ENCODE measurements at places on chromosomes 5 and 9.

DNA sequence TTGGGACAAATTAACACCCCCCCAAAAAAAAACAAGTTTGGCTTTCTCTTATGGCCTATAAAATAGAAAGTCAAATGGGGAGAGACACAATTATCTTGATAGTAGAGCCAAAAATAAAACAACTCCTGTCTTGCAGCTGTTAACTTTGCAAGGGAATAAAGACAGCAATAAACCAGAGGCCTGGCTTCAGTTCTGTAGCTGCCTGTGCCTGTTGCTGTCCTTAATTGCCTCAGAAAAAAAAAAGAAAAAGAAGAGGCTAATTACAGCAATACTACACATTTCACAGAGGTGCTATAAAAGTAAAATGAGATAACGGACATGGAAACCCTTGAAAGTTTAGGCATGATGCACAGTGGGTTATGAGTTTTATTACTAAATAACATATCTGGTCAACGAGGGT, 170.7 kb upstream of the IRX1 start:
- DNase-seq = no peak

- no peak for DNase-seq
Measured at GRCh38 chr5:56164376-56164775, 68.8 kb downstream of the ANKRD55 start.

- peak; percentile 56 for DNase-seq
Measured at GRCh38 chr9:109769250-109769649, 10.7 kb upstream of the PALM2AKAP2 start.

DNA sequence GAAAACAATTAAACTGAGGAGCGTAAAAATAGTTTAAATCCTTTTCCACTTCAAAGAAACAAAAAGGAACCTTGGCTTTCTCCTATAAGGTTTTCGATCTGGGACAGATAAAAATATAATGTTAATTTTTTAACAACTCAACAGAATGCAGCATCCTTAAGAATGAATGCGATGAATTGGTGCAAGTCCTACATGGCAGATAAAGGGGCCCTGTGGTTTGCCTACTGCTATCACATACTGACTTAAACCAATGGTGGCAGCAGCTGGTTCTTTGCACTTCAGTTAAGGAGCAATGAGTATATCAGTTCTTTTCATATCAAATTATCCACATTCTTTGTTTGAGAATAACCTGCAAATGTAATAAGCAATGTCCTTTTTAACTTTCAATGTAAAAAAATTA, 12.4 kb upstream of the TYRP1 start:
- DNase-seq = no peak

- DNase-seq = no peak
Measured at GRCh38 chr5:113282472-113282871, 152.3 kb downstream of the TSSK1B start.

- DNase-seq = no peak
Measured at GRCh38 chr9:78909566-78909965, 612.6 kb downstream of the PSAT1 start.

GRCh38 chr5:137888466-137888862, 793 bp upstream of the PKD2L2 start:
- DNase-seq = peak; percentile 16

- no peak for DNase-seq
Measured at GRCh38 chr5:30572279-30572678, 621.2 kb upstream of the CDH6 start.

DNA sequence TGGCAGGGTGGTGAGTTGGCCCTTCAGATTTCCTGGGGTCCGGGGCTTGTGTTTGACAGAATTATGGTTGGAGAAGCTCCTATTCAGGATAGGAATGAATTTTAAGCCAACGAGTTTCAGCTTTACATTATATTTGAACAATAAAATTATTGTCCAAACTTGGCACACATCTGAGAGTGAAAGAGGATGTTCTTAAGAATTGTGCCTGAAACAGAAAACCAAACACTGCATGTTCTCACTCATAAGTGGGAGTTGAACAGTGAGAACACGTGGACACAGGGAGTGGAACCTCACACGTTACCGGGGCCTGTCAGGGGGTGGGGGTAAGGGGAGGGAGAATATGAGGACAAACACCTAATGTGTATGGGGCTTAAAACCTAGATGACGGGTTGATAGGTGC, 111.8 kb upstream of the ACTBL2 start:
- DNase-seq = no peak

DNA sequence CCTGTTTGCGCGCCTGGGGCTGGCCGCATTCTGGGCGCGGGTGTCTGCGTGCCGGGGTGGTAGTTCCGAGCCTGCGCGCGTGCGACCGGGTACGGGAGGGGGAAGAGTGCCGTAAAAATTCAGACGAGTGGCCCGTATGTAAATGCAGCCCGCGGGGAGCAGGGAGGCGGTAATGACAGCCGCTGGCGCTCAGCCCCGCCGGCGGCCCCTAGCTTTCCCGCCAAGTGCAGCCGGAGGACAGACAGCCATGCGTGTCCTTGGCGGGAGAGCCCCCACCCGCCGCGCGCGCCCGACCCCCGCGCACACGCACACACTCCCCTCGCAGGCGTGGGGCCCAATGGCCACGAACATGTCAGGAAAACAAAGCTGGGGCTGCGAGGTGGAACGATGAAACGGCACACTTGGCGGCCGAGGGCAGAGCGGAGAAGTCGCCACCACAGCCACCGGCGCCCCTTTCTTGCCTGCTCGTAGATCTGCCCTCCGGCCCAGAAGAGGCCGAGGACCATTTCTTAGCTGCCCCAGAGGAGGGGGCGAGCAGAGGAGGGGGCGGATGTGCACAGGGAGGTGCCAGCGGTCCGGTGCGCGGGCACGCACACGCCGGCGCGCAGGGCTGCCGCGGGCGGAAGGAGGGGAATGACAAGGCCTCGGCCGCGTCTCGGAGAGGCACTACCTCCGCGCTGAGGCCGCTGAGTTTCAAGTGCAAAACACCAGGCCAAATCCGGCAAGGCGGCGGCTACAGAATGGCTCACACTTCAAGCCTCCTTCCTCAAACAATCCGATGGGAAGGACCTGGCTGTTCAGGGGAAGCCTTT, 208.4 kb downstream of the MEF2C start:
- peak; percentile 55 for DNase-seq

GRCh38 chr9:37413311-37413710, 9.2 kb upstream of the GRHPR start:
- peak; percentile 32 for DNase-seq

DNA sequence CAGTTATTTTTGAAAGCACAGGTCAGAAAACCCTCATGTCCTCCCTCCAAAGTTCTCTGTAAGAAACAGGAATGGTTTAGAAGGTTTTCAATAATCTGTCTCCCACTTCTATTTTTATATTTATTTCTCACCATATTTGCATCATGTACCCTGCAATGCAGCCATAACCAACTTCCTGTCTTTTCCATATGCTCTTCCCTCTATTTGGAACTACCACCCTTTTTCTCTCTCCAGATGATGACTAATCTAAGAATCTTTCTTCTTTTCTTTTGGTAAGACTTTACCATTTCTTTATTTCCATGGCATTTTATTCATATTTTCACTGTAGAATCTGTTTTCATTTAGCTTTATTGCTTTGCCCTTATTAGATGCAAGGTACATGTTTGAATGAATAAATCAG, 33.9 kb downstream of the MAN2A1 start:
- no peak for DNase-seq

GRCh38 chr9:3415906-3416305, 109.9 kb downstream of the RFX3 start:
- DNase-seq = no peak

DNA sequence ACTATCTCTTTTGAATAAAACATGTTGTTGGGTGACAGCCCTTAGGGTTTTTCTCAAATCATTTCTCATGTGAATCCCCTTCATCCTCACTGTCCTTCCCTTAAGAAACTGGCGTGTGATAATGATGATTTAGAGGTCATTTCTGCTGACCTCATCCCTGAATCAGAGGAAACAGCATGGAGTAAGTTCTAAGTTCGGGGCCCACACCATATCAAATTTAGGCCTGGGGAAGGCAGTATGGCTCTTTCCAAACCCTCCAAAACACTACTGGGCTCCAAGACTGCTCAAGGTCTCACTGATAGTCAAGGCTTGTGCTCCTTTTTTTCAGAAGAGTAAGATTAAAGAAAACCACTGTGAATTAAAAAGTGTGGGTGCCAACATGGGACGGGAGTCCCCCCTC, 872 bp upstream of the SMIM3 start:
- DNase-seq = peak; percentile 31

GRCh38 chr5:55568654-55569512, 34.1 kb upstream of the PLPP1 start:
- peak; percentile 64 for DNase-seq

- peak; percentile 60 for DNase-seq
Measured at GRCh38 chr9:100505564-100506159, 32.7 kb downstream of the TMEFF1 start.

DNA sequence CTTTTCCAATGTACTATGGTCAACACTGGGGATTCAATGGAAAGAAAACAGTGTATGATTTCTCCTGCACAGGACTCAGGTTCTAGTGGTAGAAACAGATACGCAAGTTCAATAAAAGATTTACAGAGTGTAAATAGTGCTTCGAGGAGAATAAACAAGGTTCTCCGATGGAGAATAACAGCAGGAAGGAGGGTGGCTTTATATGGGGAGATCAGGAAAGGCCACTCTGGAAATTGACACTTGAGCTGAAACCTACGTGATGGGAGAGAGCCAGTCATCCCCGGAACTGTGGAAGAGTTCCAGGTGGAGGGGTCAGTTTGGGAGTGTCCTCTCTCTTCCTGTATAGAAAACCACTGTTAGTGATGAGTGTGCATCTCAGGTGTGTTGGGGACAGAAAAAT, 65.9 kb downstream of the GARNL3 start:
- DNase-seq = no peak

DNA sequence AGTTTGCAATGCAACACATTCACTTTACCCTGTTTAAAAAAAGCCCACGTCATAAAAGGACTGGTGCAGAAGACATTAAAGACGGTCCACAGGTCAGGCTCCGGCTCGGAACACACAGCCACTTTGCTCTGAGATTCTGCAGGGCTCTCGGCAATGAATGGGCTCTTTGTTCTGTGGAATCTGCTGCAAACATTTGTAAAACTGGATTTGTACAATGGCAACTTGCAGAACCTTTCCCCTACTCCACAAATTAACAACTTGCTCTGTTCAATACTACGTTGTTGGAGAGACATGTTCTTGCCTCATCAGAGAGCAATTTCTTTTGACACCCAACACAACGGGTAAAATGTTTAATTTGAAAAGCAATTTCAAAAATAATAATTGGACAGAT, 13.0 kb upstream of the NR5A1 start:
- no peak for DNase-seq

DNA sequence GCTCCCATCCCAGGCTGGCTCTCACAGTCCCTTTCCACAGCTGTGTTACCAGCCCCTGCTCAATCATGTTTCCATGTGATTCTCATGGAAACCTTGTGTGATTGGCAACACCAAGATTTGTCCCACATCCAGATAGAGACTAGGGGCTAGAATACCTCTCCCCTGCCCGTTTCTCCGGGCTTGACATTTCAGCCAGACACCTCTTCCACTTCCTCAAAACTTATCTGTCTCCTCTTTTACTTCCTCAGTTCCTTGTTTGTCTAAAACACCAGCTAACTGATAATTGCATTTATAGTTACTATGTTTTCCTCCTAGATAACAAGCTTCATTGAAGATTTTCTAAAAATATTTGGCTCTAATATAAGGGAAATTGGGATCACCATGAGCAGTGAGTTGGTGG, 16.6 kb upstream of the KCNMB1 start:
- DNase-seq = no peak

- no peak for DNase-seq
Measured at GRCh38 chr5:177023303-177023664, 788 bp downstream of the ZNF346 start.

GRCh38 chr9:75960551-75960950, 70.1 kb downstream of the PCSK5 start:
- no peak for DNase-seq

DNA sequence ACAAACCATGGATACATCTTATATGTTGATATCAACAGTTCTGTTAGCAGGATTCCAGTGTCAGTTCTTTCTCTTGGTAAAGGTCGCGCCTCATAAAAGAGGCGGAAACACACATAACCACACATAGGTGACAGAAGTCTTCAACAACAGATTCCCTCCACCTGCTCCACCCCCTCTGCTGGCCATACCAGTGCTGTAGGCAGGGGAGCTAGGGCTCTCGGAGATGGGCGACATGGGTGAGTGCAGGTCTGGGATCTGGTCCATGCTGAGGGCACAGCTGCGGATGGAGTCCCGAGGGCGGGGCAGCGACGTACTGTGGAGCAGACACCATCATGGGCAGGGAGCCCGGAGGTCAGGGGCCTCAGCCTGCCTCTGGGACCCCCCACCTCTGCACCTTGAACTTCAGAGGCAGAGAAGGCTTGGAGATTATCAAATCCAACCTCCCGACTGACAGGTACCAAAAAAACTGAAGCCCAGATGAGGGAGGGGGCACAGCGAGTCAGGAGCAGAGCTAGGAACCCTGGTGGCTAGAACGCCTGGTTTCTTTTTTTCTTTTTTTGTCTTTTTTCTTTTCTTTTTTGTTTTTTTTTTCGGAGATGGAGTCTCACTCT, 12.0 kb upstream of the TOR2A start:
- no peak for DNase-seq

DNA sequence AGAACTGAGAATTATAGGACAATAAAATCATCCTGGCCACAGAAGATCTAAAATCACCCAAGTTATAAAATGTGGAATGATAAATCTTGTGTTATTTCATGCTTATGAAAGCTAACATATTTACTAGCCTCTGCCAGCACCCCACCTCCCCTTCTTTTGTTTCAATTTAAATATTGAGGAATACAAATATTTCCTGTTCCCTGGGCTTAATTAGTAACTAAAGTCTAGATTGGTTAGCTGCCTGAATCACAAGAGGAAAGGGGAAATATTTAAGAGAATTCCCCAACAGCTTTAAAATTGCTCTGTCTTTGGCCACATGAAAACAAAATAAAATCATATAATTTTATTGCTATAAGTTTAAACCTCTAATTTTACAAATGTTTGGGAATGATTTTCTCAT, 287.0 kb downstream of the PRELID2 start:
- no peak for DNase-seq

DNA sequence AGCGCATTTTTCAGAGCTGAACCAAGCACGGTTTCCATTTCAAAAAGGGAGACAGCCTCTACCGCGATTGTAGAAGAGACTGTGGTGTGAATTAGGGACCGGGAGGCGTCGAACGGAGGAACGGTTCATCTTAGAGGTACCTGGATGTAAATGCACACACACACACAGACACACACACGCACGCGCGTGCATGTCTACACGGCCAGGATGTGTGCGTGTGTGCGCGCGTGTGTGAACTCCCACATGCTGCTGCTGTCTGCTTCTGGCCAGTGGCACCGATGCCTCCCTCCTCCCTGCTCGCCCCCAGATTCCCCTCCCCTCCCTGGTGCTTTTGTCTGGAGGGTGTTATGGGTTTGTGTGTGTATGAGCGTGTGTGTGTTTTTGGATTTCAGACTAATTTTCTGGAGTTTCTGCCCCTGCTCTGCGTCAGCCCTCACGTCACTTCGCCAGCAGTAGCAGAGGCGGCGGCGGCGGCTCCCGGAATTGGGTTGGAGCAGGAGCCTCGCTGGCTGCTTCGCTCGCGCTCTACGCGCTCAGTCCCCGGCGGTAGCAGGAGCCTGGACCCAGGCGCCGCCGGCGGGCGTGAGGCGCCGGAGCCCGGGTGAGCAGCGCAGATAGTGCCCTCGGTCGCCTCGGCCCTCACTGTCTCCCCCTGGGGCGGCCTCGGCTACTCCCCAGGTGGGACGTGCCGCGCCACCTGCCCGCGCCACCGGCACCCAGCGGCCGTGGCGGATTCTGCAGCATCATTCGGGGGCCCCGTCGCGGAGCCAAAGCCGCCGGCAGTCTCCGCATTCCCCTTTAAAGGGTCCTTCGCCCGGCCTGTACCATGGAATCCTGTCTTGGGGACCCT, at the start of gene NTRK2:
Gene NTRK2 (plus strand): TSS at position 442 of the 850 bp plus-strand sequence. CDS start 1,020 bp downstream, outside the sequence.
- peak; percentile 62 for DNase-seq
